ENCODE measurements at places on chromosomes 2 and 18.
A peak's percentile ranks its signal among the peaks of the same experiment; 100 is the strongest.

- DNase-seq: no peak
Measured at GRCh38 chr2:144078802-144079724, 440.9 kb downstream of the ZEB2 start.

DNA sequence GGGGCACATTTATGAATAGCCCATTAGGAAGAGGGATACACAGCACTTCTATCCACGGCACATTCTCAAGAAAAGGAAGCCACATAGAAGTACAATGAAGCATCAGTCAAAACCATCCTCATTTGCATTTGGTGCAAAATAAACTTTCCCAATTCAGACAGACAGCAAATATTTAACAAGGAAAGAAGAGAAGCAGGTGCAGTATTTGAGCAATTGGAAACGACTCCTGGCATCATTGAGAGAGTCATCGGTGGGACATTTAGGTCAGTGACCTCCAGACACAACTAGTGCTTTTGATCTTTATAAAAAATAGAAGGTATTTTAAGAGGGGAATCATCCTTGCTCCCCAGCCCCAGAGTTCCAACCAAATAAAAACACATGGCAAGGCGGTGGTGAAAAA is 118.0 kb downstream of the MREG start:
- DNase-seq: no peak

DNA sequence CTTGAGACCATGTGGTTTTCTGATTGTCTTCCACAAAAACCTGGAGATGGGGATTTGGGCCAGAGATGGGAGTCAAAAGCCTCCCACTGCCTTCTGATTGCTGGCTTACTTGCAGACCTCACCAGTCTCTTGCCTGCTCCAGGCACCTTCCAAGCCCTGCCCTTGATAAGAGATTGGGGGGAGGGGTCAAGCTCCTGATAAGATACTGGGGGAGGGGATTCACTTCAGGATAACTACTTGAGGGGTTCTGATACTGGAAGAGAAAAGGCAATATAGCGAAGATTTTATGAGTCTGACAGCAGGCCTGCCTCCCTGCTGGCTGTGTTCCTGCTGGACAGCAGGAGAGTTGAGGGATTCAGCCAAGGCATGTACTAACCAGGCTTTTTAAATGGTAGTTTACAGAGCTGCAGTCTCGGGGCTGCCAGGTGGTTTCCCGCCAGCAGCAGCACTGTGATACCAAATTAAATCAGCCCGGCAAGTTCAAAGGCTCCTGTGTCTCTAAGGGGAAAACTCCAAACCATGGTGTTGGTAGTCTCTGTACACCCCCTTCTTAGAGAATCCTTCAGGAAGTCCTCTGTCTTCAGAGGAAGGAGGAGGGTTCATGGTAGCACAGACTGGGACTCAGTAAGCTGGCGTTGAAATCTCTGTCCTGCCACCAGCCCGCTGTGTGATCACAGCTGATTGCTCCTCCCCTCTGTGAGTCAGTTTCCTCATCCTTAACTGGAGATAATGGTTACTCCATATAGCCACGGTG is 58.3 kb downstream of the FBXO36 start:
- peak; percentile 14 for DNase-seq

DNA sequence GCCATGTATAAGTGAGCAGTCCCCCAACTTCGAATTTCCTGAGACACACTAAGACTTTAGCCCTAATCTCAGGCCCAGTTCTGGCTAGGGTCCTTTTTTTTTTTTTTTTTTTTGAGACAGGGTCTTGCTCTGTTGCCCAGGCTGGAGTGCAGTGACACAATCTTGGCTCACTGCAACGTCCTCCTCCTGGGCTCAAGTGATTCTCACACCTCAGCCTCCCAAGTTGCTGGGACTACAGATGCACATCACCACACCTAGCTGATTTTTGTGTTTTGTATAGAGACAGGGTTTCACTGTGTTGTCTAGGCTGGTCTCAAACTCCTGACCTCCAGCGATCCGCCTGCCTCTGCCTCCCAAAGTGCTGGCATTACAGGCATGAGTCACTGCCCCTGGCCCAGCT is 23.9 kb upstream of the TGIF1 start:
- no peak for DNase-seq

GRCh38 chr2:172278667-172279066 is 148.7 kb upstream of the ITGA6 start:
- DNase-seq: no peak

DNA sequence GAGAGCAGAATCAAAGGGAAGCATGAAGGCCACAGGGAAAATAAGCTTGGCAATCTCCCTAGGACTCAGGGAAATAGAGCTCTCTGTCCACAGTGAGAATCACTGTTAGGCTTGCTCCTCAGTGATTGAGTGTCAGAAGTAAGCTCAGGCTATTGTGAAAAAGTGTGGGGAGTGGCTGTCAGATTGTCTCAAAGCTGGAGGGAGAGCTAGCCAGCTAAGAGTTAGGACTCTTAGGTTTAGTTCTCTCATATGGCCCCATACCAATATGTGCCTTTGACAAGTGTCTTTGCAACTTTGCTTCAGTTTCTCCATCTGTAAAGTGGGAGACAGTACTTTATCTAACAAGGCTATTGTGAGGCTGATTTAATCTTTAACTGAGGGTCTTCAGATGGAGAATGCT is 17.2 kb downstream of the EIF4E2 start:
- no peak for DNase-seq

DNA sequence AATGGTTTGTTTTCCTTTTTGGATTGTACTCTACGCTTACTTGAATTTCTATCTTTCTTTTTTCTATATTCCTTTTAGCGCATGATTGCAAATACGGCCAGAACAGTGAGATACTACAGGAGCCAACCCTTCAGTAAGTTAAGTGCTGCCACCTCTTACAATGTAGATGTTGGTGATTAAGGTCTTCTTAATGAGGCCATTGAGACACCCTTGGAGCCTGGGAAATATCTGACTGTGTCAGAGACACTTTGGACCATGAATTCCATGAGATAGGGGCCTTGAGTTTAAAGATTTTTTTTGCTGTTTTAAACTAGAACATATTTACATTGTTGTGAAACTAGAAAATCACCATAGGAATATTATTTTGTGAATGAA is 27.1 kb upstream of the MAP3K20 start:
- DNase-seq: no peak

GRCh38 chr2:162890690-162891311 is 52.2 kb upstream of the KCNH7 start:
- peak; percentile 60 for DNase-seq

- DNase-seq: no peak
Measured at GRCh38 chr18:8908792-8909510, 193.5 kb upstream of the NDUFV2 start.

- DNase-seq: peak; percentile 37
Measured at GRCh38 chr2:100606726-100607343, 44.0 kb downstream of the PDCL3 start.

DNA sequence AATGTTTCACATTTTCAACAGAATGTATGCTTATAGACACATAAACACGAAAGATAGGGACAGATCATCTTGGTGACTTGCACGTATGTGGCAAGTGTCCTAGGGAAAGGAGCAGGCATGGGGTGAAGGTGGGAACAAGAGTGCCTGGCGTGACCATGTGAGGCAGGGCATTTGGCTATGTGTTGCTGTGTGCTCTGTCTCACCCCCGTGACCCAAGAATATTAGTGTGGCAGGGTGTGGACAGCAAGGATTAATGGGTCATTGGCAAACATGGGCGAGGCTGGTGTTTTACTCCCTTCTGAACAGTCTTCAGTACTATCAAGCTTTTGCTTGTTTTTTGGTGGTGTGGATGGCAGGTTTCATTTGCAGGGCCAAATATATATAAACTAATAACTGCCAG is 1.3 kb upstream of the VWA3B start:
- peak; percentile 44 for DNase-seq

DNA sequence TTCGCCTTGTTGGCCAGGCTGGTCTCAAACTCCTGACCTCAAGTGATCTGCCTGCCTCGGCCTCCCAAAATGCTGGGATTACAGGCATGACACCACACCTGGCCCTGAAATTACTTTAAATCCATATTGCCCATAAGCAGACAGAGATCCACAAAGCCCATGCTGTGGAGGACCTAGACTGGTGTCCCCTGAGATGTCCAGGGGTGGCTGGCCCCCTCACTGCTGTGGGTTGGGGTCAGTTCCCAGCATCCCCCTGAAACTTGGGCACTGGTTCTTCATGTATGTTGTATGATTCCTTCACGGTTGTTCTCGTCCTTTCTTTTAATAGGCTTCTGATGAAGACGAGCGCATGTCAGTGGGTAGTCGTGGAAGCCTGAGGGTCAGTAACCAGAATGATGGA is 78.1 kb upstream of the RBM44 start:
- DNase-seq: no peak

GRCh38 chr2:68452158-68452900 is 14.8 kb downstream of the FBXO48 start:
- no peak for DNase-seq
